Epithelial cell of alveolus of lung (primary cell): ENCODE measurements at places on chromosomes 2 and 18. TPM values are rescaled to one million over a fixed set of nuclear protein-coding genes. Genes with fewer than 3 reads are reported as not detected.

The CNTNAP5 gene
- total RNA-seq, result not detected in 2 replicates

The ITGB1BP1 gene
- 50.1 and 61.8 TPM in 2 replicates for total RNA-seq

The CHRNA1 gene
- 4.1 and 5.7 TPM in 2 replicates for total RNA-seq

The CCDC121 gene
- total RNA-seq, result 0.40 and 1.8 TPM in 2 replicates

The GRHL1 gene
- total RNA-seq, result 0.16 and 0.65 TPM in 2 replicates

The OTOF gene
- total RNA-seq, result 0.24 TPM in 1 of 2 replicates, not detected in the other

The LGALSL gene
- 3.4 and 17.7 TPM in 2 replicates for total RNA-seq

The SNORC gene
- total RNA-seq, result 0.26 and 6.8 TPM in 2 replicates

The GCG gene
- not detected in 2 replicates for total RNA-seq

The COA5 gene
- total RNA-seq, result 11.1 and 45.9 TPM in 2 replicates
